ENCODE measurements at places on chromosomes 4 and X.
A peak's percentile ranks its signal among the peaks of the same experiment; 100 is the strongest.

DNA sequence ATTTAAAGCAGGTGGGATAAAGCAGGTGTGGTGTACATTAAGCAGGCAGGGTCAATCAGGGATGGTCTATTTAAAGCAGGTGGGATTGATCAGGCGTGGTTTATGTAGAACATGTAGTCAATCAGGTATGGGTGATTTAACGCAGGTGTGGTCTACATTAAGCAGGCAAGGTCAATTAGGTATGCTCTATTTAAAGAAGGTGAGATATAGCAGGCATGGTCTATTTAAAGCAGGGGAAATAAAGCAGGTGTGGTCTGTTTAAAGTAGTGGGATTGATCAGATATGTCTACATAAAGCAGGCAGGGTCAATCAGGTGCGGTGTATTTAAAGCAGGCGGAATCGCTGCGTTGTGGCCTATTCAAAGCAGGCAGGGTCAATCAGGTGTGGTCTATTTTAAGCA lies 88.6 kb upstream of the MXRA5 start:
- DNase-seq: no peak

DNA sequence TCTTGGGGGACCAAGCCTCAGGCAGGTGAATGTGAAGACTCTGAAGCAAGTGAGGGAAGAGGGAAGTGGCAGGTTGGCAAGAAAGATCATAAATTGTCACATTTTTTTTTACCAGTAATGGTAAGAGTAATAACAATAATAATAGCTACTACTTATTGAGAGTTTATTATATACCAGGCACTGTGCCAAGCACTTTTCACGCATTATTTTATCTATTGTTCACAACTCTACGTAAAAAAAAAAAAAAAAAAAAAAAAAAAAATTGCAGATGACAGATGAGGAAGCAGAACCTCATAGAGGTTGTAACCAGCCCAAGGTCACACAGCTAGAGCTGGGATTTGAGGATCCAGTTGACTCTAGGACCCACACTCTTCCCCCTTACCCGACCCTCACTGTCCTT lies 40.9 kb downstream of the TSC22D3 start:
- no peak for DNase-seq

DNA sequence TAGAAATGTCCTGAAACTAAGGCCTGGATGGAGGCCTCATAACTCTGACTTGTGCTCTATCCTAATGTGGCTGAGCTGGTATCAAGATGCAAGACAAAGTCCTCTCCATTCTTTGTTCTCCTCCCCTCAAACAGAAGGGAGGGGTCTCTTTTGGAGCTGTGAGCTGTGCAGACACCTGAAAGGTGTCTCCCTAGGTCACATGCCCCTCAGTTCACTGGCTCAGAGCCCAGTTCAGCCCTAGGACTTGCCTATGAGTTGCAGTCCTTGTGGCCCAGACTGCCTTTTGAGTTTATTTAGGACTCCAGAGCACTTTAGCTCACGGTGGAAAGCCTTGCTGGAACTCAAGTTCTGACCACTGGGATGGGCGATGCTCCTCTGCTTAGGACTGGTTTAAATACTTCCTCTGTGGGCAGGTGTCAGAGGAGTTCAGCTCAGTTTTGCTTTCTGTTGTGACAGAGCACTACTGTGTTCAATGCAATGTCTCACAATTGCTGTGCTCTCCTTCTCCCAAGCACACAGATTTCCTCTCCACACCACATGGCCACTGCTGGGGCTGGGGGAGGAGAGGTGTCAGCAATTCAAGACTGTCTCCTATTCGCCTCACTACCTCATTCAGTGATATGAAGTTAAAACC lies 84.8 kb upstream of the ZNF827 start:
- no peak for DNase-seq

DNA sequence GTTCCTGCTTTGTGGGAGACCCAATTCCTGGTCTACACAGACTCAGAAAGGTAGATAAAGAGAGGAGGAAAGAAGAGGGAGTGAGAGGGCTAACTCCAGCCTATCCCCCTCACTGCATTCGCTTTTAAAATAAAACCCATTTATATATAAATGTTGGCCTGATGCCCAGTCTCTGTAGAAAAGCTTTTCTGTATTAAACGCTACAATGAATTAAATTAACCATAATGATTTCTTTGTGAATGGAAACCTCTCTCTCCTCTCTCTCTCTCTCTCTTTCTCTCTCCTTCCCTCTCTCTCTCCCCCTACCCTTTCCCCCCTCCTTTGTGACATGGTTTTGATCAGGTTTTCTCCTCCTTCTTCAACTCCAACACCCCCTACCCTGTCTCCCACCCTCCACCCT lies 34.8 kb downstream of the PJA1 start:
- DNase-seq: no peak

DNA sequence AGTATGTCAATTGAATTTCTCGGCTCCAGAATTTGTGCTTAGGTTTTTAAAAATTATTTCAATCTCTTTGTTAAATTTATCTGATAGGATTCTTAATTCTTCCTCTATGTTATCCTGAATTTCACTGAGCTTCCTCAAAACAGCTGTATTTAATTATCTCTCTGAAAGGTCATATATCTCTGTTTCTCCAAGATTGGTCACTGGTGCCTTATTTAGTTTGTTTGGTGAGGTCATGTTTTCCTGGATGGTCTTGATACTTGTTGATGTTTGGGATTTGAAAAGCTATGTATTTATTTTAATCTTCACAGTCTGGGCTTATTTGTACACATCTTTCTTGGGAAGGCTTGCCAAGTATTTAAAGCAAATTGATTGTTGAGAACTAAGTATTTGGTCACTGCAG lies 24.7 kb upstream of the HERC3 start:
- DNase-seq: peak; percentile 7

- DNase-seq: no peak
Measured at GRCh38 chr4:144463896-144464295, 182.1 kb upstream of the HHIP start.

DNA sequence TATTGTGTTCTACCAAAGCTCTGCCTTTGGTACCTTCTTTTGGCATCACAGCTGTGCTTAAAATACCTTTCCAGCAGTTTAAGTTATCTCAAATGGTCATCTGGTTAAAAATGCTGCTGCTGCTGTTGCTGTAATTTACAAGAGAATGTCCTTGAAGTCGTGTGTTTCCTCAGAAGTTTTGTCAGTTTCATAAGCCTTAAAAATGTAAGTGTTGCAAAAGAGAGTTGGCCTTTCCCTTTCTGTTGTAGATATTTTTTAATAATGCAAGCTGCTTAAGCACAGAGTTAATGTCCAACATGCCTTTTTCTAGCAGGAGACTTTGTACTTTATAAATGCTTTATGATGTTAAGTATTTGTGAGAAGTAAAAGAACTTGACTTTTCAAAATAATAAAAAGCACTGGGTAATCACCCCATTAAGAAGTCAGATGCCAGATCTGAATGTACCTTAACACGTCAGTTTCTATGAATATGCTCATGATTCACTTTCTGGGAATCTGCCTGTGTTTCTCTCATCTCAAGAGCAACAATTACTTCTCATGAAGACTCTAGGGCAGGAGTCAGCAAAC lies 35.3 kb upstream of the TENM3 start:
- peak; percentile 90 for DNase-seq

- peak; percentile 59 for DNase-seq
Measured at GRCh38 chr4:126599746-126600145, 1033.0 kb upstream of the INTU start.

DNA sequence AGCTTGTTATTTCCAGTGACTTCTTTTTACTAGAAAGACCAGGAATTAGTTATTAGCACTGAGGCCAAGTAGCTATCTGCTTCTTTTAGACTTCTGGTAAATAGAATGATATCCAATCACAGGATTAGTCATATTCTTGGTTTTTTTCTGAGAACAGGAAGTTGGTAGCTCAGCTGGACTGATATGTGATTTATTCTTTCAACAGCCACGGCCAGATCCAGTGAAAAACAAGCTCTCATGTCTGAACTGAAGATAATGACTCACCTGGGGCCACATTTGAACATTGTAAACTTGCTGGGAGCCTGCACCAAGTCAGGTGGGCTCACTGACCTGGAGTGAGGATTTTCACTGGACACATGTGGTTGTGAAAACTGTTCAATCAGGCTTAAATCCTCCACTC lies 48.6 kb downstream of the PDGFRA start:
- DNase-seq: peak; percentile 82

DNA sequence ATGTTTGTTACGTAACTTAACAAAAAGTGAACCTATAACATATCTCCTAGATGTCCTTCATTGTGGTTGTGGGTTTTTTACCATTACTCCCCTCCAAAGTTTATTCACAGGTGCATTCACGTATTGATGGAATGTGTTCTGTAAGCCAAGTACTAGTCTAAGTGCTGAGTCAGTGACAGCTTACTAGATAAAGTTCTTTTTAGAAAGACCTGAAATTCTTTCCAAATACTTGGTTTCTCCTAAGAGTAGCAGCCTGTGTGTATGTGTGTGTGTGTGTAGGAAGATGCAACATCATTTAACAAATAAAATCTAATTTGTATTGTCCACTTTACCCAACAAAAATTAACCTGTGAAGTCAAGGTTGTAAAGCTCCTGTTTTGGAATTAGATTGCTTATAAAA lies 22.1 kb downstream of the NAP1L5 start:
- DNase-seq: peak; percentile 41

DNA sequence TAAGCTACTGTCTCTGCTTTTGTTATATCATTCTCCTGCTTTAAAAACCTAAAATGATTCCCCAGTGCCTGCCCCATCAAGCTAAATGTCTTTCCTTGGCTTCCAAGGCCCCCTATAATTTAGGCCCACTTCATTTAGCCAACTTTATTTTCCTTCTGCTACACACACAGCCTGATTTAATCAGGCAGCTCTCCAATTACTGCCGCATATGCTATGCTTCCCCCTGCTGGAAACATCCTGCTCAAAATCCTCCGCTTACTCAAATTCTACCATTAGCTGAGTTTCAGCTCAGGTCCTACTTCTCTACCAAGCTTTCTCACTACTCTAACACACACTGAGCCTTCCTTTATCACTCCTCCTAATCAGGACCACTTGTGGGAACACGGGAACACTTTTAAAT lies 17.0 kb downstream of the LAMP2 start:
- DNase-seq: peak; percentile 31

DNA sequence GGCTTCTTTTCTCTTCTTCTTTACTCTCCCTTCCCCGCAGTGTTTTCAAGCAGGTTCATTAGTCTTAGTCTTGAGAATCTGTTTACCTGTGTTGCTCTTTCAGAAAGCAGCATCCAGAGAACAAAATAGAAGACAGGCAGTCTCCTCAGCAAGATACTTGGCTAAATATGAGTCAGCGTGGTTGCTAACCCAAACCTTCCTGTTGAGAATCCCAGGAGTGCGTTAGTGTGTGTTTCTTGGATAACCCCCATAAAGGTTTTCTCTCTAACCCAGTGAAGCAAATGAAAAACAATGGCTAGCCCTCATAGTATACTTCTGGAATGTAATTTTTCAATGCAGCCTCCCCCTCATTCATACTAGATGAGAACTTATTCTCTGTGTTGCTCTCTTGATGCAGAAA lies 41.1 kb downstream of the BMPR1B start:
- peak; percentile 82 for DNase-seq

GRCh38 chrX:154735695-154736393 lies 15.0 kb downstream of the GAB3 start:
- peak; percentile 94 for DNase-seq

DNA sequence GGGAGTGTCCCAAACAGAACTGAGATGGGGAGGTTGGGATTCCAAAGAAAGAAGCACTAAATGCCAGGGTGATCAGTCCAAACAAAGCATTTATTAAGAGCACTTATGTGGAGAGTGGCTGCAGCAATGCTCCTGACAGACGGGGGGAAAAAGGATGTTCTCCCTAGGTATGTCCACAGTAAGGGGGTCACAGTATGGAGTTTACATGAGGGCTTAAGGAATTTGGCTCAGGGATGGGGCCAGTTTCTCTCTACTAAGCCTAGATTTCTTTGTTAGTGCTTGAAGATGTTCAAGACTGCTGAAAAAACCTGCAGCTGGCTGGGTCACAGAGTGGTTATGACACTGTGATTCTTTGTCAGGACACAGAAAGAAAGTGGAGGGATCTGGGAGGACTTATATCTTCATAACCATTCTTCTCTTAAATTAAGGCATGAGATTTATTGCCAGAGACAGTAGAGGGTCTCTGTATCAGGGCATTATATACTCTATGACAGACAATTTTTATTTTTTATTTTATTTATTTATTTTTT lies 1468.0 kb downstream of the C4orf33 start:
- DNase-seq: peak; percentile 1

DNA sequence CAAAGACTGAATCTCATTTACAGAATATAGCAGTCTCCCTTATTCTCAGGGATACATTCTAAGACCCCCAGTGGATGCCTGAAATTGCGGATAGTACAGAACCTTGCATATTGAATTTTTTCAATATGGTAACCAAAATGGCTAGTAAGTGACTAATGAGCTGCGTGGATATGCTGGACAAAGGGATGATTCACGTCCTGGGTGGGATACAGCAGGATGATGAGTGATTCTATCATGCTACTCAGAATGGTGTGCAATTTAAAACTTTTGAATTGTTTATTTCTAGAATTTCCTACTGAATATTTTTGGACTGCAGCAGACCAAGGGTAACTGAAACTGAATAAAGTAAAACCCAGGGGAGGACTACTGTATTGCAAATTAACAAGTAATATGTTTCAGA lies 66.7 kb downstream of the STAG2 start:
- DNase-seq: peak; percentile 28

- no peak for DNase-seq
Measured at GRCh38 chrX:86014421-86014820, 32.9 kb downstream of the CHM start.

DNA sequence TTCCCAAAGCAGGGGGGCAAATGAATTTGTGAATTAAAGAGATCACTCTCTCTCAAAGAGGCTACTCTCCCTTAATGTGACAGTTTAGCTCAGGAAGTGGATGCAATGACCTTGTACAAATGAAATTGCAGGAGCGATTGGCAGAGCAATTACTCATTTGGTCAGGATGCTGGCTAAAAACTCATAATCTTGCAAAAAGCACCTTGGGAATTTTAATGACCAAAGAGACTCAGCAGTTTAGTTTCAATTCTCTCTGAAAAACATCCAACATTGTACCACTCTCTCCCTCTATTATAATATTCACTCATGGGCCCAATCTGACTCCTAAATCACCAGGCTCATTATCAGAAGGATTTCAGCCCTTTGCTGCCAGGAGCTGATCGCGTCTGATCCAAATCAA lies 26.1 kb downstream of the PDGFC start:
- DNase-seq: no peak

DNA sequence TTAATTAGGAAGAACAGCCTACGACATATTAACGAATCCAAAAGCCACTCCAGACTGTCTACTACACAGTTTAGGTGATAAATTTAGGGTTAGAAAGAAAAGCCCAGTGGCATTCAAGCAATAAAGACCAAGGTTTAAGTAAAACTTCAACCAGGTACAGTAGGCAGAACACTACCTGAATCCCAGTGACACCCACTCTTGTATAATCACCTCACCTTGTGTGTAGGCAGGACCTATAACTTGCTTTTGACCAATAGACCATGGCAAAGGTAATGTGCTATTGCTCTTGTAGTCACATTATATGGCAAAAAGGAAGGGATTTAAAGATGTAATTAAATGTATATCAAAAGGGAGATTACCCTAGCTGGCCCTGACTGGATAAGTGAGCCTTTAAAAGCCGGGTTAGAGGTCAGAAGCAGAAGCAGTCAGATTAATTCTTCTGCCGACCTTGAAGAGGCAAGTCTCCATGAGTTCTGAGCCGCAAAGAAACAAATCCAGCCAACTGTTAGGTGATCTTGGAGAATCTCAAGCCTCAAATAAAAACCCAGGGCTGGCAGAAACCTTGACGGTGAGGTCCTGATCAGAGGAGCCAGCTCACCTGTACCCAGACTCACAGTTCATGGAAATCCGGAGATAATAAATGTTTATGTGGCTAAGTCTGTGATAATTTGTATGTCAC lies 8.8 kb downstream of the FSTL5 start:
- no peak for DNase-seq

Measured in fibroblast of upper back skin (primary cell).